ENCODE measurements at places on chromosomes 7 and 10.

DNA sequence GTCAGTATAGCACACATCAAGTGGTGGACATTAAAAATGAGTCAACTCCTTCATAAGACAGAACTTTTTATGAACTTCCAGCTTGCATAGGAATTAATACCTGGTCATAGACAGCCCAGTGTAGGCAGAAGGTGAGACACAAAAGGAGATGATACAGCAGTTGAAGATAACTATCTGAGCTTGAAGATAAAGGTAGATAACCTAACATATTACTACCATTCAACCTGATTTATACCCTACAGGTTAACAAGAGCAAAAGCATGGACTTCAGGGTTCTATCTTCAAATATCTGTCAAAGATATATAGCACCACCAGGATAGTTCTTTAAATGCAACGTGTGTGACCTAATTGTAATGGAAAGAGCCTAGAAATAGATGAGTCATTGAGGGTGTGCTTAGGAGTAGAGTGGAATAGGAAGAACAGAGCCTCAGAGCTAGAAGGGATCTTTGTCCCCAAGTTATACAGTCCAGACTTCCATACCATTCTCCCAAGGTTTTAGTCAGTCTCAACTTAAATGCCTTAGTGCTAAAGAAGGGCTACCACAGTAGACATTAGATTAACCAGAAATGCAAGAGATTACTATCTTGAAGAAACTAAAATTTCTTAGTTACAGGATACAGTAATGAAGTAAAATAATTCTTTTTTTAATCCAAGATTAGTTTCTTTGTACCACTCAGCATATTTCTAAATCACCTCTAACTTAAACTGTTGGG is 9.2 kb downstream of the ZNF800 start:
- DNase-seq: no peak

DNA sequence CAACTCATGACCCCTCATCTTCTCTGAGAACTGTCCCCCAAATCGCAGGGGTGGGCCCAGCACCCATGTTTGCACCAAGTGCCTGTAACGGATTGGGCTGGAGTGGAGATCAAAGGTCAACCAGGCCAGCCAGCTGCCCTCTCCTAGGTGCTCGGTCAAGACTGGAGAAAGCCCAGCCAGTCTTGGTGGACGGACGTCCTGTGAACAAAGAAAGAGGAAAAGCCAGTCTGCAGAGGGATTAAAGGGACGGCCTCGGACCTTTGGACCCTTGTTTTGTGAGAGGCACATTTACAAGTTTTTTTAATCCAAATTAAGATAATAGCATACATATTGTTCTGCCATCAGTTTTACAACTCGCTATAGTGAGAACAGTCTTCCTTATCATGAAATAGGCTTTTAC is 31.7 kb upstream of the GALNTL5 start:
- DNase-seq: no peak

- DNase-seq: no peak
Observed at GRCh38 chr10:2119316-2119715, 382.0 kb upstream of the ADARB2 start.

DNA sequence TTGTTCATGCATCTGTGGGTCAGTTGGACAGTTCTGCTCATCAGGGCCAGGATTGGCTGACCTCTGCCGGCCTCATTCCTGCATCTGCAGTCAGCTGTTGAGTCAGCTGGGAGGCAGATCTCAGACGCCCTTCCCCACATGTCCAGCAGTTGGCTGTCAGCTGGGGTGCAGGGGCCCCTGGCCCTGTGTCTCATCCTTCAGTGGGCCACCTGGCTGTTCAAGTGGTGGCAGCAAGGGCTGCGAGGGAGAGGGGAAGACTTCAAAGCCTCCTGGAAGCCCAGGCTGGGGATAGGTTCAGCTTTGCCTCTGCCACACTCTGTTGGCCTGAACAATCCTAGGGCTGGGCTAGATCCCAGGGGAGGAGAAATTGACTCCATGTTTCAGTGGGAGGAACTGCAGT is 33.2 kb downstream of the TACR2 start:
- no peak for DNase-seq

- no peak for DNase-seq
Observed at GRCh38 chr7:15005672-15006071, 103.1 kb upstream of the DGKB start.

DNA sequence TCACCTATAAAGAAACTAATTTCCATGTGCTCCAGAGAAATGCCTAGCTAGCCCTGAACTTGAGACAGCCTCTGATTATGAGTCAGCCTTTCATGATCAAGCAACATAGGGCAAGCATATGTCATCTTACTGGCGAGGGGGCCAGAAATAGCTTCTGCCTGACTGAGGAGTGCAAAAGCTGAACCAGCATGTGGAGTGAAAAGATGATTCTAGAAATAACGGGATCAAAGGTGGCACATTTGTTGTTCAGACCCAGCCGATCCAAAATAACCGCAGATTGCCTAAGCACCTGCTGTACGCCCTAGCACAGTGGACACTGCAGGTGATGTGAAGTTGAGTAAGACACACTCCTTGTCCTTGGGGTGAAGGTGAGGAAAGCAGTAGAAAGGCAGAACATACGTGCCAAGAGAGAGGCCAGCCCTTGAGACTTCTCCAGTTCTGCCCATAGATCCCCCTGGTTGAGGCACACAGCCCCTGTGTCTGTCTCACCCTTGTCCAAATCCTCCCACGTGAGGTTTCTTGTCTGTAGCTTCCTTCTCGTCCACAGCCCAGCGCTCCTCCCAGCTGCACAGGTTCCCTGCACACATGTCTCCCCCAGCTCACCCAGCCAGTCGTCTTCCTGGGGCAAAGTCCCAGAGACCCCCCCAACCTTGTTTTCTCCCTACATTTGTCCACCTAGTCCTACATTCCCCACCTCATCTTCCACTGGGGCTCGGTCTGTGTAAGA is 2.8 kb upstream of the BCL7B start:
- DNase-seq: no peak

DNA sequence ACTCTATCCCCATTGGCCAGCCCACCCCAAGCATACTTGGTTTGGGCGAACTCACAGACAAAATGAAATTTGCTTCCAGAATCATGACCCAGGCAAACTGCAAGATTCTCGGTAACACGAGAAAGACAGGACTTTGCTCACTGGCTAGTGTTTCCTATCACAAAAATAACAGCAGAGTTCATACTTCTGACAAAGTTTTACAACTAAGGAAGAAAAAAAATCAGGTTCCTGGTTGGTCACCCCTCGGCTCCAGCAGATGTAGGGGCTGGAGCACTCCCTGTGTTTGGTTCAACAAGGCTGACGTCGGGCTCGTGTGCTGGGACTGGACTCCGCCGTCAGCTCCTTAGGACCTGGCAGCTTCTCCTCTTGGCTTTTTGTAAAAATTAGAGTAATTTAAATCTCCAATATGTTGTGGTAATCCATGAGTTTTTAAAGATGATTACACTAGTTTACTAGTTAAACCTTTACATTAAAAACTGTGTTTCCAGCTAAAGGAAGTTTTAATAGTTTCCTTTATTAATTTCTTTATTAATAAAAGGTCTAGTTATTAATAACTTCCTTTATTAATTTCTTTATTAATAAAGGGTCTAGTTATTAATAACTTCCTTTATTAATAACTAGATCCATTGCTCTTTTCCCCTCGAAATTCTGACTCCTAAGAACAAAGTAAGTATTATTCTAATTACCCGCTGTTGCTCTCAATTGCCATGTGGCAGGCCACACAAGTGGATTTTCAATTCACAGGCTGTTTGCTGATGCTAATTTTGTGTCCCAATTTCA is 115.6 kb upstream of the RNF32 start:
- DNase-seq: no peak

GRCh38 chr7:99699946-99700345 is 20.1 kb upstream of the CYP3A5 start:
- no peak for DNase-seq

- DNase-seq: no peak
Observed at GRCh38 chr10:7457478-7458316, 46.9 kb upstream of the SFMBT2 start.

DNA sequence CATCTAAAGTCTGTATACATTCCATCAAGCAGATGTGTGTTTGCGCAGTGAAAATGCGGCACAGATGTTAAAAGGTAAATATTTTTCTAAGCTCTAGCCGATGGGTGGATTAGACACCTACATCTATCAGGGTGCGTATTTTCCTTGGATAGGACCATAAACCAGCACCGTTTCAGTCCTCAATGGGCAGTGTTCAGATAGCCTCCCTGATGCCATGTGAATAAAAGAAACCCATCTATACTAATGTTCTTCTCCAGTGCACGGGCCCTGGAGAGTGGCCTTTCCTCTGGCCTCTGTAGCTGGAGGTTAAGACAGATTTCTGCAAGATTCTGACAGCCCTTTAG is 103.5 kb downstream of the PARP12 start:
- DNase-seq: no peak

GRCh38 chr7:22447008-22447407 is 53.0 kb downstream of the STEAP1B start:
- DNase-seq: no peak

Data from hypothalamus (tissue), 51 donors.